SK-N-DZ (cell line): ENCODE measurements at places on chromosomes 5 and 9.

DNA sequence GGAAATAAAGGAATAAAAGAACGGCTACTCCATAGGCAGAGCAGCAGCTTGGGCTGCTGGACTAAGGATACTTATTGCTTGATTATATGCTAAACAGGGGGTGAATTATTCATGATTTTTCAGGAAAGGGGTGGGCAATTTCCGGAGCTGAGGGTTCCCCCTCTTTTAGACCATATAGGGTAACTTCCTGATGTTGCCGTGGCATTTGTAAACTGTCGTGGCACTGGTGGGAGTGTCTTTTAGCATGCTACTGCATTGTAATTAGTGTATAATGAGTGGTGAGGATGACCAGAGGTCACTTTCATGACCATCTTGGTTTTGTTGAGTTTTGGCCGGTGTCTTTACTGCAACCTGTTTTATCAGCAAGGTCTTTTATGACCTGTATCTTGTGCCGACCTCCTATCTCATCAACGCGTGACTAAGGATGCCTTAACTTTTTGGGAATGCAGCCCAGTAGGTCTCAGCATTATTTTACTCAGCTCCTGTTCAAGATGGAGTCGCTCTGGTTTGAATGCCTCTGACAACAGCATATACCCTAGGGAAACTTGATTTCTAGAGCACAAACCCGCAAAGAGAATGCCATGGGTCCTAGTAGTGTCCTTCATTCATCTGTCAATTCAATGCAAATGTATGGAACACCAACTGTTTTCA, 47.8 kb upstream of the PWWP2A start:
- DNase-seq, result no peak

DNA sequence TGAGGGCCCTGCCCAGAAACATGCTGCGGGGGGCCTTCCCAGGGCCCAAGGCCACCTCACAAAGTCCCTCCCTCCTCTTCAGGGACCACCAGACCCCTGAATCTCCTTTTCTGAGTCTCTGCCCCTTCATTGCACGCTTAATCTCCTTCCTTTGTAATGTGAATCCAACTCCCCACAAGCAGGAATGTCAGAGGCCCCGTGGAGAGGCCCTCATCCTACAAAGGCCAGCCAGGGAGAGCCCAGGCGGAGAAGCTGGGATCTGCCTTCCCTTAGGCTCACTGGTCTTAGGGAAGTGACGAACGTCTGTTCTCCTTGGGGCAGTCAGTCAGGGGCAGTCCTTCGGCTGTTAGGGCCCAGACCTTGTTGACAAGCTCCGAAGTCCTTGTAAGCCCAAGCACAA, 2.3 kb downstream of the SMIM33 start:
- no peak for DNase-seq

DNA sequence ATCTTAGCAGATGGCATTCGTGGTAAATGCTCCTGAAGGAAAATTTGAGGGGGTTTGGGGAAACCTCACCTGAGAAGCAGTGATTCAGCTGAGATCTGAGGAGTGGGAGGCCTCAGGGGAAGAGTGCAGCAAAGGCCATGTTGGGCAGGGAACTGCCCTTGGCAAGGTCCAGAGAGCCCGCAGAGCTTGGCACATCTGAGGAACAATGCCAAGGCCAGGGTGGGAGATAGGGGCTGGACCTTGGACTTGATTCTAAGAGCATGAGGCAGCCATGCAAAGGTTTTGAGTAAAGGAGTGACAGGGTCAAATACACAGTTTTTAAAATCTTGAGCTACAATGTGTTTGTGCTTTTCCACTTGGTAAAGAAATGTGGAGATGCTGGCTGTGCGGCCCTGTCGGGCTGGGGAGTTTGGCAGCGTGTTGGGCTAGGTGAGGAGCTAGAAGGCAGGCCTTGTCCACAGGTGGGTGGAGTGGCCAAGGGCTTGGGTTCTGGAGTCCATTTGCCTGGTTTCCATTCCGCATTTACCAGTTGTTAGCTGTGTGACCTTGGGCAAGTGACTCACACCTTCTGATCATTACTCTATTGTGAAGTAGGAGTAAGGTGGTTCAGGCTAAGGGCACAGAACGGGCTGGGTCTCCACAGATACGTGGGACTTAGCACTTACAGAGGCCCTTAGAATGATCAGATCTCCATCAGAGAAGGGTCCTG, 6.1 kb downstream of the TBC1D13 start:
- no peak for DNase-seq

DNA sequence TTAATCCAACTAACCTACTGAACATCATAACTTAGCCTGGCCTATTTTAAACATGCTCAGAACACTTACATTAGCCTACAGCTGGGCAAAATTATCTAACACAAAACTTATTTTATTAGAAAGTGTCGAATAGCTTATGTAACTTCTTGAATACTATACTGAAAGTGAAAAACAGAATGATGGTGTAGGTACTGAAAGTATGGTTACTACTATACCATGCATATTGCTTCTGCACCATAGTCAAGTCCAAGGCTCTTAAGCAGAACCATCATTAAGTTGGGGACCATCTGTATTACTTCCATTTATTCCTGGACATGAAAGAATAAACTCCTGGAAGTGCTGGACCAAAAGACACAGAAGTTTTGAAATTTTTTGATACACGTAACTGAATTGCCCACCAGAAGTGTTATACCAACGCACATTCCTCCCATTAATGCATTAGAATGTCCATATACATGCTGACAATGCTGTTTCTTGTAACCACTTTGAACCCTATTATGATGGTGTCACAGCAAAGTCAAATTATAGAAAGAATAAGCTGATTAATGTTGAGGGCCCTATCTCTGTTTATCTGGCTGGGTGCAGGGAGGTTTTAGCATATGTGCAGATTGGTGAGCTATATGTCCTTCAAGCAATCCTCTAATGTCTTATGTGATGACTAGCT, 375.7 kb downstream of the ACTL7B start:
- no peak for DNase-seq

DNA sequence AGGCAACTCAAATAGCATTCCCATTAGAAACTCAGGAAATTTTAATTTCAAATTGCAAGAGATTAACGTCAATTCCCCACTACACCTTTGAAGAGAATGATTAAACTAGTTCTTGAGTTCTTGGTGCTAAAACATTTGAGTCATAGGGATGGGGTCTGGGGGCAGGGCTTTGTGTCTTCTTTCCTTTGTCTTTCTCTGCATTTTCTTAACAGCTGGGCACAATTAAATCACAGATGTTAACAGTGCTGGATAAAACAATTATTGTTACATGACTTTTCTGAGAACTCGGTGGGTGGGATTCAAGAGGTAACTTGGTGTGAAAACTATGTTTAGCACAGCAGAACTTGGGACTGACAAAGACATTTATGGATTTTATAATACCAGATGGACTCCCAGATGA, 351.9 kb upstream of the TNC start:
- DNase-seq, result no peak

- DNase-seq, result no peak
Measured at GRCh38 chr5:154278908-154279307, 88.4 kb downstream of the GALNT10 start.

DNA sequence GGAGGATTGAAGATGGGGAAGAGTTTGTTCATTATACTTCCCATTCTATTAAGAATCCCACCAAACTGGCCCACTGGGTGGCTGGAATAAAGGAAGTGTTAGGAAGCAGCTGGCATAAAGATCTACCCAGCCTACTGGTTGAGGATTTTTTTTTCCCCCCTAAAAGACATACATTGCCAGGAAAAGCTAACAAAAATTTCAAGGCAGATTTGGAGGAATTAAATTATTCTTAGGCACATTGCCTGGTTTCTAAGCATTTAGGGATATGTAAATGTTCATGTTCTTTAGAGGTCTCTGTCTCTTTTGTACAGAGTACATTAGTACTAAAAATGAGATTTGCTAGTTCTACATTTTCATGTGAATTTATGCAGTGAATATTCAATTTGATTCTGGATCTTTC, 8.3 kb downstream of the PIK3R1 start:
- DNase-seq, result no peak

DNA sequence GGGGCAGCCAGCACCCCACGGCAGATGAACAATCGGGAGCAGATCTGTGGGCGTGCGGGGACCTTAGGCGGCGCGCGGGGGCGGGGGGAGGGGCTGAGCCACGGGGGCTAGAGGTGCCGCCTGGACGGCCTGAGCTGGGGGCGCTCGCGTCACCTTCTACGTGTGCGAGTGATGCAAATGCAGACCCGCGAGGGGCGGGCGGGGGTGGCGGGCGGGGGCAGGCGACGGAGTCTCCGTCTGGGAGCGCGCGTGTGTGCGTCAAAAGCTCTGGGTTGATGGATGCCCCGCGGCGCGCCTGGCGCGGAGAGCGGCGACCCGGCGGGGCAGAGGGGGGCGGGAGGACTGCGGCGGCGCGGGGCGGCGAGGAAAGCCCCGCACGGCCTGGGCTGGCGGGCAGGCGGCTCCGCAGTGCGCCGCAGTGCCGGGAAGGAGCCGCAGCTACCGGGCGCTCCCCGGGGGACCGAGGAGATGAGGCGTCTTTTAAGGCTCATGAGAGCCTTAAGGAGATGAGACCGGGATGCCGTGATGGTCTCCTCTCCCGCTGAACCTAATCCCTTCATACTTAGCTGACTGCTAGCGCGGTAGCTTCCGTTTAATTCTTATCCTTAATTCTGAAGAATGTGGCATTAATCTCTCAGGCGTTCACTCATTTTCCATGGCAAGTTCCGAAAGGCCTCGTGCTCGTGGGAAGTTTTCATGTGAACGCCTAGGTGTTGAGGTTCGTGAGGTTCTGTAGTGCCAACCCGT, 1.5 kb downstream of the SV2C start:
- peak; percentile 32 for DNase-seq

DNA sequence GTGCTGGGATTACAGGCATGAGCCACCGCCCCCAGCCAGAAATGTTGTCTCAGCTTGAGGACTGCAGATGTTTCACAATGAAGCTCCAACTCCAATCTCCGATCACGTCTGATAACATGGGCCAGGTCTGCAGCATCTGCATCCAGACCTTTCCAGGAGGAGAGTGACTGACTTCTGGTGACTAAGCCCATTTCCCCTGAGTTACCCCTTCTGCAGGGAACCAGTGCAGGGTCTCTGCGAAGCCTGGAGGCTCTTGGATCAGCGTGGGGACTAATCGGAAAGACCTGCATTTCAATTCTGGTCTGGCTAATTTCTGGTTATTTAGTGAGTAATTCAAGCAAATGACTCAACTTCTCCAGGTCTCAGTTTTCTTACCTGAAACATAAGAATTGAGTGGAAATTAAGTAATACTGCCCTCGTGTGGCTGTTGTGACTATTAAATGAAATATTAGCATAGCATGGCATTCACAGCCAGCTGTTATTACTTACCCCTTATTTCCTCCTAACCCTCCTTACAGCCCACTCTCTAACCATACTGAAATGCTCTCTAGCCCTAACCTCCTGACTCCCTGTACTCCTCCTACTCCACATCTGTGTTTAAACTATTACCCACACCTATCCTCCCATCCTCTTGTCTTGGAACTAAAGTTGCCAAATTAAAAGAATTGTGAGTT, 2.2 kb upstream of the GNPDA1 start:
- DNase-seq, result peak; percentile 56

- no peak for DNase-seq
Measured at GRCh38 chr5:150085191-150085912, 1.0 kb downstream of the CSF1R start.

GRCh38 chr9:104786293-104786692, 22.4 kb downstream of the NIPSNAP3B start:
- no peak for DNase-seq

- no peak for DNase-seq
Measured at GRCh38 chr9:86764671-86765343, 182.5 kb downstream of the GAS1 start.

- DNase-seq, result no peak
Measured at GRCh38 chr5:126954981-126955380, 75.4 kb downstream of the MARCHF3 start.

- no peak for DNase-seq
Measured at GRCh38 chr9:28648723-28649122, 1075.4 kb upstream of the C9orf72 start.

- no peak for DNase-seq
Measured at GRCh38 chr9:36443581-36443980, 43.5 kb upstream of the RNF38 start.

DNA sequence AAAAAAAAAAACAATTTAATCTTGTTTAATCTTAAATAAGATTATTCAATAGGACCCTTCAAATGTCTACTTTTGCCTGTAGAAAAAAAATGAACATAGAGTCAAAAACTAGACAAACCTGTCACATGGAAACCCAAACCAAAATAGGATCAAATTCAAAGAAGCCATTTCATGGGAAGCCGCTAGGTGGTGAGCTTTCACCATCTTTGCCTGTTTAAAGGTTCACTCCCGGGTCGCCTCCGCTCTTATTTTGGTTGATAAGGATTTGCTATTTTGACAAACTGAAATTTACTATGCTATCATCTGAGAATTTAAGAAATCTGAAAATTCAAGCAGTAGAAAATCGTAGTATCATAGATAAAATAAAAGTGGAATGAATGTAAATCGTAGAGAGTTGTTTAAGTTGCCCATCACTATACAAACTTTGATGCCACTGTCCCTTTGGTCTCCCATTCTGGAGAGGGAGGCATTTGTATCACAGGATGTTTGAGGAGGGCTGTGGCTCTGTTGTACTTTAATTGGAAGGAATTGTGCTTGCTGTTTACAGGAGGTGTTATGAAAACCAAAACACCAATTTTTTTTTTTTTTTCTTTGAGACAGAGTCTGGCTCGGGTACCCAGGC, 43.5 kb upstream of the DNAH5 start:
- peak; percentile 55 for DNase-seq

GRCh38 chr9:76906647-76906975, 697 bp upstream of the PRUNE2 start:
- no peak for DNase-seq

- no peak for DNase-seq
Measured at GRCh38 chr5:92644266-92644886, 936.6 kb downstream of the NR2F1-AS1 start.

GRCh38 chr5:162068412-162068811, 839 bp downstream of the GABRG2 start:
- peak; percentile 38 for DNase-seq

DNA sequence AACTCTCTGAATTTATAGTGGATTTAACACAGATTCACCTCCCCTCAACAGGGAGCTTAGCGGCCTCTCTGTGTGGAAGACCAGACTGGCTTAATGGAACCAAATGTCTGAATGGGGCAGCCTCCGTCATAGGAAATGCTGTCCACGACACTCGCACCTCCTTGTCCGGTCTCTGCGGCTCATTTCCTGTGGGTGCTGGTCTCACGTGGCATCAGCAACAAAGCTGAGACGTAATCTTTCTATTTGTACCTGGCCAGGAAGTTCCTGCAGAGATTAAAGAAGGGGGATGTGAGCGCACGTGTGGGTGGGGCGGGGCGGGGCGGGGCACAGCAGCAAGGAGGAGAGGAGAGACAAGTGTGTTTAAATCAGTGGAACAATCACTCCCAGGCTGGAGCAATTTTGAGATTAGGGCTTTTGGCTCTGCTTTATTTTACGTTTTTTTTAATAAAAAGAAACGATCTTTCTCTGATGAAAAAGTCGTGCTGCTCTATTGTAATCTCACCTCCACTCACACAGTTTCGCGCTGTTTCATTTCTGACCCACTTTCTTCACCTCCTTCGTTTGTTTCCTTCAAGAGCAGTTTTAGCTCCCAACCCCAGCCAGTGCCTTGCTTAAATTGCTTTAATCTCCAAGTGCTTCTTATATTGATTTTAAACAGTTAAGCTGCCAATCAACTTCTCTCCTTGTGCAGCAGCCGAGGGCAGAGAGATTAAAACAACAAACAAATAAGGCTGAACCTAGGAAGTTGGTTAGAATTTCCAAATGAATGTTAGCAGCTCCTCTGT, 132.2 kb upstream of the ASTN2 start:
- no peak for DNase-seq
